Ovary (tissue), 10 donors: ENCODE measurements at places on chromosomes 13 and 19. TPM values are rescaled to one million over a fixed set of nuclear protein-coding genes. Genes with fewer than 3 reads are reported as not detected.

GRCh38 chr13:25095851-25096453 lies at the start of gene PABPC3:
Gene PABPC3 (plus strand): TSS chr13:25096136. CDS start chr13:25096199, 63 bp downstream.
- no peak for DNase-seq

- no peak for DNase-seq
Observed at GRCh38 chr13:74017301-74018061, 116.7 kb downstream of the KLF12 start.

The ZNF586 gene
- polyA plus RNA-seq, result 11.8 TPM

The COX6B1 gene
- 601 TPM for polyA plus RNA-seq

- DNase-seq, result no peak
Observed at GRCh38 chr13:105878119-105878700, 657.3 kb downstream of the EFNB2 start.

- DNase-seq, result no peak
Observed at GRCh38 chr13:49112782-49113525, 107.2 kb upstream of the MLNR start.

DNA sequence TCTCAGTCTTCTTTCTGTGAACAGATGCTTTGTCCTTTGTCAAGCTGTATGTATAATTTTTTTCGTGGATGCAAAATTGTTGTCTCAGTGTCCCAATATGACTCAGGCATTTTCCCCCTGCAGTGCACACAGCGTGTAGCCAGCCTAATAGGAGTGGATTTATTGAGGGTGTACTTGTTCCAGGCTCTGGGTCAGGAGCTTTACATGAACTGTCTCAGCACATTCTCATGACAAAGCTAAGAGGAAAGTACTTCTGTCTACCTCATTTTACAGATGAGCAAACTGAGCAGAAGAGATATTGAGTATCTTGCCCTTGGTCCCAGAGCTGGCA lies 50.8 kb downstream of the STK24 start:
- DNase-seq, result no peak

The ANGPTL4 gene
- 3.0 TPM for polyA plus RNA-seq

DNA sequence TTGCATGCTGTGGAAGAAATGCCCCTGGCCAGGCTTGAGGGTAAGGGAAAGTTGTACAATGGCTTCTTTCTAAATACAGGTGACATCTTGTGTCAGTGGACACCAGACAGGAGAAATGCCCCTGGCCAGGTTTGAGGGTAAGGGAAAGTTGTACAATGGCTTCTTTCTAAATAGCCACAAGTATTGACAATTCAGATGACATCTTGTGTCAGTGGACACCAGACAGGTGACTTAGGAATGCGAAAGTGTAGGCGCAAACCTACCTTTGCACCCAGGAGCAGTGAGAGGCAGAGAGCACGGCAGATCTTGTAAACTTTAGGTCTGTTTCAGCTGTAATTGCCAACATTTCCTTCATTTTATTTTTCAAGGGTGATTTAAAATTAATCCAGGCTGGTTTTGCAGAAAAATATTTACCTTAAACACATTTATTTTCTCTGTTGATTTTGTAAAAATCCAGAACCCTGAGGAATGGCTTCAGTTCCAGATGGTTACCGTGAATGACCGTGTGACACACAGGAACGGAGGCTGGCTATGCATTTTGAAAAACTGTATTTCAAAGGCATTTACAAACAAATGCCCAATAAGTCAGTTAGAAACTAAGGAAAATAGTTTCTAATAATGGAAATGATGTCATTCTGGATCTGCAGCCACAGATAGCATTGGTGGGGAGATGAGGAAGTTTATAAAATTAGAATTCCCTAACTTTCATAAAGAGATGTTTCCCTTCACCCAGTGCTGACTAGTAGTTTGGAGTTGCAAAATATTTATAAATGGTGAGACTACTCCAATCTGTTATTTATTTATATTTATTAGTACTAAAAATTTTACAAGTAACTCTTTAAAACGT lies 34.9 kb downstream of the TNFSF13B start:
- no peak for DNase-seq
